HFFc6 (cell line): ENCODE measurements at places on chromosomes 3 and 15. TPM values are rescaled to one million over a fixed set of nuclear protein-coding genes. Genes with fewer than 3 reads are reported as not detected.

The CKMT1A gene
- total RNA-seq = not detected in 3 replicates

The LRRIQ4 gene
- not detected in 3 replicates for total RNA-seq

The PTX3 gene
- total RNA-seq = 20.3 to 48.2 TPM (median 30.3 TPM) in 3 replicates

The BFSP2 gene
- not detected in 2 replicates for total RNA-seq

The FRMD5 gene
- 0.81 to 1.7 TPM (median 0.95 TPM) in 3 replicates for total RNA-seq

The ADPGK gene
- total RNA-seq = 52.8 to 59.1 TPM (median 53.4 TPM) in 3 replicates

The TTC23 gene
- 9.6 to 17.2 TPM (median 13.2 TPM) in 3 replicates for total RNA-seq

DNA sequence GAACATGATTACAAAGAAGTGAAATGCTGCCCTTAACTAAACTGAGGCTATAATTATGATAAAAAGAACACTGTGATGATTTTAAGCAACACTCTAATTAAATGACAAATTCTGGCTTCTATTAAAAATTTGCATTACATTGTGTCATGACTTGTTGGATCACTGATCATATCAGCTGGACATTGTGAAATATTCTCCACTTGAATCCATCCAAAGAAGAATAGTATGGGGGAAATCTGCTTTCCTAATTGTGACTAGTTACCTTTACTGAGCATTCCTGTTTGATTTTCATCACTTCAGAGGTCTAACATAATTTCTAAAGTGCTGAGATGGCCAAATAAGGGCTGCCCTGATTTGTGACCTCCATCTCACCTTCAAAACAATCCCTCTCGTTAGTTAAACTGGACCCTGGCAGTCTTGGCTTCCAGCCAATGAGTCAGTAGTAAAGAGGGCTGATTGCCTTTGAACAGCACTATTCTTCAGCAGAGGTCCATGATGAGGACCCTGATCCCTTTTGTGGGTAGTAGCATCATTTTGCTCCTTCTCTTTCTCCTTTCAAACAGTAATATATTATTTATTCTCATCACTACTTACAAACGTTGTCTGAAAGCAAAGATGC lies 53.5 kb upstream of the LEKR1 start:
- no peak for DNase-seq

GRCh38 chr3:88105325-88105724 lies 44.4 kb upstream of the C3orf38 start:
- no peak for DNase-seq

DNA sequence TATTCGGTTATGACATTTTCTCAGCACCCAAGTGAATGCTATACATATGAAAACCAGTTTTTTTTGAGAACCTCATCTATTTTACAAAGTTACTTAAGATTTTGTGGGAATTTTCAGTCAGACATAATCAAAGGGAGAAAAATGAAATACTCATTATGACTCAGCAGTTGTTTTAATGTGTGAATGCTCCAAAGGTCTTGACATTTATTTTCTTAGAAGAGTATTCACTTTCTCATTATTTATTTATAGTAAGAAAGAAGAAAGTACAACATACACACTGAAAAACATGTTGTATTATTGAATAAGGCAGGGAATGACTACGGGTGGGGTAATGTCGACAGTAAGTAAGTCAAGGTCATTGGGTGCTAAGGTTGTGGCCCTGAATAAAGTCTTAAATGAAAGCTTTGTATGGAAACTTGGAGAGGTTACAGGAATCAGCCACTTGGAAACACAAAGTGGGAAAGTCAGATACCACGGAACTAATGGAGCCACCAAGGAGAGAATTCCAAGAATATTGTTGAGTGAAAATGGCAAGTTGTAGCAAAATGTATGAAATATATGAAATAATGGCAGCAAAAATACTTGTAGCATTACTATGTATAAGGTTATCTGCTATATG lies 844.5 kb downstream of the TBL1XR1 start:
- DNase-seq = no peak

GRCh38 chr3:115727135-115727534 lies 103.8 kb downstream of the GAP43 start:
- DNase-seq = no peak

- DNase-seq = no peak
These were observed 35.3 kb downstream of the MUC20 start for GRCh38 chr3:195755791-195756676.

DNA sequence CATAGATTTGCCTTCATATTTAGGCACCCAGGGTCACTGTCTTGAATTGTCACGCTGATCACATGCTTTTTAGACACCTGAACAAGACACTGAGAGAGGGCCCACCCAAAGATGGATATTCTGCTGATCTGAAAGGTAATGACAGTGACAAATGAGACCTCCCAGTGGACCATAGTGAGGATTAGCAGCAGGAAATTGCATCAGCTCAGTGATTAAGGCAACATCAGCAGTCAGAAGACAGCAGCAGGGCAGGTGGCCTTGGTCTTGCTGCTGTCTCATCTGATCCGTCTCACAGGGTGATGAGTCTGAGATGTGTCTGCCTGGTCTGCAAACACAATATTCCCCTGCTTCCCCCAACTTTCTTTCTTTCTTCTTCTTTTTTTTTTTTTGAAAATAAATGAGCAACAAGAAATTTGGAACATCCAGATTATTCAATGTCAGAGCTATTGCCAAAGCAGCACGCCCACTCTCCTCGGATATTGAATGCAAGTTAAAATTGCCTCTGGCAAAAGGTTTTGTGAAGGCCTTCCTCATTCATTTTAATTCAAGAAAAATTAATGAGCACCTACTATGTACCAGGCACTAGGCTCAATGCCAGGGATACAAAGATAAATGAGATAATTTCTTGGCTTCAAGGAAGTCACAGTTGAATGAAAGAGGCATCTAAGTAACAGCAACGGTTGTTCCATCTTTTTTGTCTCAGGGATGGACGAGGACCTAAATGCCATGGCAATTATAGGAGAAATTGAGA lies 14.1 kb downstream of the OTOL1 start:
- DNase-seq = no peak

DNA sequence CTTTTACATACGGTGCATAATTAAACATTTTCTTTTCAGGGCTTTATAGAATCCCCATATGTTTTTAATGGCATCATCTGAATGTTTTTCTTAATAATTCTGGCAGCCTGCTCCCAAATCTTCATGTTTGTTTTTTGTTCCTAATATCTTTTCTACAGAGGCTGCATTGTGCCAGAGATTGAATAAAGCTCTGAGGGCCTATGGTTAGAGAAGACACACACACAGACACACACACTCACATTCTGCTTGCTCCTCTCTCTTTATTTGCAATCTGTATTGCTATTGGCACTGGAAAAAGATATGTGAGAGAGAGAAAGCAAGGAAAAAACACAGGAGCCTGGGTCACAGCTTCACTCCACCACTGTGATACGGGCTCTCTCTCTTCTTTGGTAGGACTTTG lies 136.0 kb downstream of the MECOM start:
- DNase-seq = no peak

- DNase-seq = no peak
These were observed 43.4 kb downstream of the TFDP2 start for GRCh38 chr3:142105991-142106390.
